ENCODE measurements at places on chromosomes 13 and 19.

DNA sequence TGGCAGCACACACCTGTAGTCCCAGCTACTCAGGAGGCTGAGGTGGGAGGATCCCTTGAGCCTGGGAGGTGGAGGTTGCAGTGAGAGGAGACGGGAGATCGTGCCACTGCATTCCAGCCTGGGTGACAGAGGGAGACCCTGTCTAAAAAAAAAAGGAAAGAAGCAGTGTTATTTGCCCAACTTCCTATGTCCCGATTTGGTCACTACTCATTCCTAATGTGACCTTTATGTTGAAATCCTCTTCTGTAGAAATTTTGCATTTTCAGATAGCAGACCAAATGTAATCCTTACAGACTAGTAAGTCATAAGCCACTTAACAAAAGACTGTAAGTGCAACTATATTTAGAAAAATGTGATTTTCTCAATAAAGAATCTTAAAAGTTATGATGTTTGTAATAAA lies 18.2 kb upstream of the STK24 start:
- no peak for DNase-seq

DNA sequence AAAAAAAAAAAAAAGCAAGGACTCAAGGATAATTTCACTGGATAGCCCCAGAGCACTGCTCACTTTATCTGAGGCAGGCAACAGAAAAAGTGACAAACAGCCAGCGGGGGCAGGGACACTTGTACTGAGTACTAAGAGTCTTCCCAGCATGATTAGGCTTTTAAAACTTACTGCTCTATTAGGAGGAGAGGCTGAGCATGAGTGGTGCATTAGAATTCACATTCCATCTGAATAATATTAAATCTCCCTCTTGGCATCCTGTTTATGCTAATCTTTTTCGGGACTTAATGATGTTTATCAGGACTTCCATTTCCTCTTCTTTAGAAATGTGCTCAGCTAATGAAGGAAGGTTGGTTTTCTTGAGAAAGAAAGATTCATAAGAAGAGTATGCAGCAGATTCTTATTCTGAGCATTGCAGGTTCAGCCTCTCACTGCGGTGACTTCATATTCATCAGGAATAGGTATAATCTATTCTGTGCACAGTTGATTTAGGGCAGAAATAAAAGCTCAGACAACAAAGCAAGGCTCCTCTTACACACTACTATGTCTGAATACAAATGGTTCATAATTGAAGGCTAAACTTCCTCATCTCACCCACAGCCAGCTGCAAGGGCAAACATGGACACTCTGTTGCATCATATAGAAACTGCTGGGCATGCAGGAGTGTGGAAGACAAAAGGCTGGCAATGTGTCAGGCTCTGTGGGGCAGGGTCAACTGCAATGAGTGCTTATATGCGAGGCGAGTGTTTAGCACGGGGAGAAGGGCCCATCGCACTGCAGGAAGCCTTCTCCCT lies 107.0 kb downstream of the KL start:
- DNase-seq = peak; percentile 21

- no peak for DNase-seq
These were observed 5.5 kb downstream of the ACTMAP start for GRCh38 chr19:40744554-40745401.

DNA sequence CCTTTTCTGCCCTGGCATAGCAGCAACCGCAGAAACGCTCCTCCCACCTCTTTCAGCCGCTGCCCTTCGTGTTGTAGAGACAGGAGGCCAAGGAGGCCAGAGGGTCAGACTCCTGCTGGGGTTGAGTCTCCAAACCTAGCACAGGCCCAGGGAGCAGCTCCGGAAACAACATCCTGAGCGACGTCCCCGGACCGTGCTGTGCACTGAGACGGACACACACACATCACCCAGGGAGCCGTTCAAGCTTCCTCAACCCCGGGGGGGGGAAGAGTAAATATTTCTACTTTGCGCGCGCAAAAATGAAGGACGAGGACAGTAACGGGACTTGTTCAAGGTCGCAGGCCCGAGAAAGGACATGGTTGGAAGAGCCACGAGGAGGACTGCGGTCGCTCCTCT lies 657 bp downstream of the ZNF550 start:
- peak; percentile 55 for DNase-seq

GRCh38 chr13:96993634-96994016 lies 651 bp downstream of the OXGR1 start:
- no peak for DNase-seq

DNA sequence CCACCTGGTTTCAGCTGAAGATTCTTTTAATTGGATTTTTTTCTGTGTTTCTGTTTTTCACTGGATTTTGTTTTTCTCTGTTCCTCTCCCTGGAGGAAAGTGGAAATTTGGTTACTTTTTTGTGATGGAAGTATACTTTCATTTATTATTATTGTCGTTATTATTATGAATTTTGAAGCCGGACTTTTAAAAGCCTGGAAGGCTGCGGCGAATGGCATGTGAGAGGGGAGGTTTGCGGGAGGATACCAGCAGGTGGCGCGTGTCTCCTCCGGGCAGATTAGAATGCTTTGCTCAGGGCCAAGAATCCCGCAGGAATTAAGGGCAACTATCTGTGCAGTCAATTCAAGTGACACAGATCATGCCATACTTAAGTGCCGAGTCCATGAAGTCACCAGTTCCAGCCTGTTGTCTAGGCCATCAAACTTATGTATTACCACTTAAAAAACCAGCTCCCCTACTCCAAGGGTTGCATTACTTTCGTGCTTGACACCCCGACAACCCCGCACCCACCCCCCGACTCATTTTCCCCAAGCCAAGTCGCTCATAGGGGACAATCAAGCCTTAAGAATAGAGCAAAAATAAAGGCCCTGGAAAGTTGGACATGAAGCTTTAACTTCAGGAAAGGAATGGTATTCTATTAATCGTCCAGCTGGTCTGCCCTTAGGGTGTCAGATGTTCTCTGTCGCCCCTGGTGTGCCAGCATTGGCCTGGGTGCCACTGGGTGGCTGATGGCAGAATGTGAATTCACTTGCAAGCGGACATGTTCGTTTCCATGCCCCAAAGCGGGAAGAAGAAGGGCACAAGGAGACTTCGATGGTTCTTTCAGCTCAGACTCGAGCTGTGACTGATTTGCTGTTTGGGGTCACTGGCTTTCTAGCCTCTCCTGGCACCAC lies 1.3 kb upstream of the LRCH1 start:
- peak; percentile 87 for DNase-seq

DNA sequence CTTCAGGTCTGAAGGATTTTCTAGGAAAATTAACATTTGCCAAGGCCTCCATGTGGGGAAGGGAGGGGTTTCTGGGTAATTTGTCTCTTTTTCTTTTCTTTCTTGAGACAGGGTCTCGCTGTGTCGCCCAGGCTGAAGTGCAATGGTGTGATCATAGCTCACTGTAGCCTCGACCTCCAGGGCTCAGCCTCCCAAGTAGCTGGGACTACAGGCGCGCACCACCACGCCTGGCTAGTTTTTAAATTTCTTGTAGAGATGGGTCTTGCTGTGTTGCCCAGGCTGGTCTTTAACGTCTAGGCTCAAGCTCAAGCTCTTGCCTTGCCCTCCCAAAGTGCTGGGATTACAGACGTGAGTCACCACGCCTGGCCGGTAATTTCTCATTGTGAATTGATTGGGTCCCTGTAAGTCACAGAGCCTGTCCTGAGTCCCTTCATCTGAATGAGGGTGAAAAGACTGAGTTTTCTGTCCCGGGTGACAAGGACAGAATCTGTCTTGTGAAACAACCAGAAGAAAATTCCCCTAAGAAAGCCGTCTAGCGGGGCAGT lies 10.0 kb upstream of the SPC24 start:
- DNase-seq = no peak

- DNase-seq = peak; percentile 48
These were observed 609 bp downstream of the ZAR1L start for GRCh38 chr13:32314271-32315237.

- DNase-seq = peak; percentile 35
These were observed 153.5 kb upstream of the KLF12 start for GRCh38 chr13:74287724-74288169.

GRCh38 chr13:101398191-101398590 lies 18.1 kb downstream of the NALCN start:
- DNase-seq = no peak

DNA sequence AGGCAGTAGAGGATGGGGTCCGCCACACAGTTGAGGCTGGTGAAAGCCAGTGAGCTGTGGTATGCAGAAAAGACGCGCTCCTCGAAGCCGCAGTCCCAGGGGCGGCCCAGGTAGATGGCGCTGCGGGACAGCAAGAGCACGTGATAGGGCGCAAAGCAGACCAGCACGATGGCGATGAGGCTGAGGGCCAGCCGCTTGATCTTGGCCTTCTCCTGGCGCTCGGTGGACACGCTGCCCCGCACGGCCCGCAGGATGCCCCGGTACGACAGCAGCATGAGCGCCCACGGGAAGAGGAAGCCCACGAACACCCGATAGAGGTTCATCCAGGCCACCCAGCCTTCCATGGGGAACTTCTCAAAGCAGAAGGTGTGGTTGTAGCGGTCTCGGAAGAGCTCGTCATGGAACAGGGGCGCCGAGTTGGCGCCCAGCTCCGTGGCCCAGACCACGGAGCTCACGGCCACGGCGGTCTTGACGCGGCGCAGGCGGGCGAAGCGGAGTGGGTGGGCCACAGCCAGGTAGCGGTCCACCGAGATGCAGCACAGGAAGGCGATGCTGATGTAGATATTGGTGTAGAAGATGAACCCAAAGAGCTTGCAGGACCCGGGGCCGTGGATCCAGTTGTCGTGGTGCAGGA lies 6.5 kb upstream of the OPA3 start:
- peak; percentile 39 for DNase-seq

DNA sequence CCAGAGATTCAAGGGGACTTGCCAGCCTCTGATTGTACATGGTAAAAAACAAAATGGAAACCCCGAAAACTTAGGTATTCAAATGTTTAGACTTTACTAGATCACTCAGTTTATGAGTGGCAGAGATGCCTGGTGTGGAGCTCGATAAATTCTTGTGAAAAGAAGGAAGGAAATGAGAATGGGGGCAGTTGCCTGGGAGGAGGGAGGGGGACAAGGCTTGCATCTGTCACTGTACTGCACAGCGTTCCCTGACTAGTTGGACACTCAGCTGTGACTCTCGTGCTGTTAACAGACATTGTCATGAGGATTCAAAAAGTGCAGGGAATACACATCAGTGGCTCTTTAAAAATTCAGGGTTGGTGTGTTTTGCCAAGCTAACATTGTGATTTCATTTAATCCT lies 232.9 kb downstream of the ZIC5 start:
- DNase-seq = no peak

DNA sequence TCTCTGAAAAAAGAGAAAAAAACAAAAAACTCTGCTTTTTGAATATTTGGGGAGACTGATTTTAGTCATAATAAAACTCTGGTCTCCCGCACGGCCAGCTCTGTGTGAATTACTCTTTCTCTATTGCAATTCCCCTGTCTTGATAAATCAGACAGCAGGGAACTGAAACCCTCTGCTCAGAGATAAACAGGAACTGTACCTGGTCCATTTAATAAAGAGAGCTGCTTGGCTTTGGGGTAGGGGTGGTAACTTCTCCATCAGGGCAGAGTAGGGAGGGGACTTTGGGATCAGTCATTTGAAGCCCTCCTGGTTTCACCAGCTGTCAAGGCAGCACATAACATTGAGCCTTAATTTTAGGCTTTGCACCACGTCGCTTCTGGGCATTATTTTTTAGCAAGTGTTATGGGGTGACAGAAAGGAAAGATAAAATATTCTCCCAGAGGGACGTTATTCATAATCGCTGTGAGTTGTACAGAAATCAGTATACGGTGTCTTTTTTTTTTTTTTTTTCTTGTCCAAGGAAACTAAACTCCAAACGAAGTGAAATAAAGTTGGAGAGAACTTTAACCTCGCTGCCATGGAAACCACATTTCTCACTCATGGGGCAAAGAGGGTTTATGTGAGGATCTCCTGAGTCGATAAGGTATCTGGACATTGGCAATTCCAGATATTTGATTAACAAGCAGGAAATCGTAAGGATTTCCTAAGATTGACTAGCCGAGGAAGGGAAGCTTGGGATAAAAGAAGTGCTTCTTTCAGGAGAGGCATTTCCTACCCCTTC lies 99.0 kb upstream of the MRI1 start:
- no peak for DNase-seq

GRCh38 chr19:799076-799881 lies 2.0 kb downstream of the PTBP1 start:
- DNase-seq = no peak

DNA sequence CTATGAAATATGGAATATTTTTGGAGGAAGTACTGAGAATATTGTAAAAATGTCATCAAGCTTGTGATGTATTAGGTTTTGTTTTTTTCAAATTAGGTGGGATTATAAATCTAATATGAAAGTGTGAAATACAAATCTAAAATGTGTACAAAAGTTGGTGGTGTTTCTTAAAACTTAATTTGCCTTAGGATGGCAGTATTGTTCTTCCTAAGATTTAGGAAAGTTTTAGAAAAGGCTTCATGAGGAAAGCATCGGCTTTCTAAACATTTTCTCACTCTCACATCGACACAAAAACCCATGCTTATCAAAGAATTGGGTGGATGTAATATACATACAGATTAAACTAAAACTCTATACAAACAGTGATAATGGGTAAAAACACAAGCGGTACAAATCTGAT lies 972.0 kb upstream of the PCDH20 start:
- no peak for DNase-seq

DNA sequence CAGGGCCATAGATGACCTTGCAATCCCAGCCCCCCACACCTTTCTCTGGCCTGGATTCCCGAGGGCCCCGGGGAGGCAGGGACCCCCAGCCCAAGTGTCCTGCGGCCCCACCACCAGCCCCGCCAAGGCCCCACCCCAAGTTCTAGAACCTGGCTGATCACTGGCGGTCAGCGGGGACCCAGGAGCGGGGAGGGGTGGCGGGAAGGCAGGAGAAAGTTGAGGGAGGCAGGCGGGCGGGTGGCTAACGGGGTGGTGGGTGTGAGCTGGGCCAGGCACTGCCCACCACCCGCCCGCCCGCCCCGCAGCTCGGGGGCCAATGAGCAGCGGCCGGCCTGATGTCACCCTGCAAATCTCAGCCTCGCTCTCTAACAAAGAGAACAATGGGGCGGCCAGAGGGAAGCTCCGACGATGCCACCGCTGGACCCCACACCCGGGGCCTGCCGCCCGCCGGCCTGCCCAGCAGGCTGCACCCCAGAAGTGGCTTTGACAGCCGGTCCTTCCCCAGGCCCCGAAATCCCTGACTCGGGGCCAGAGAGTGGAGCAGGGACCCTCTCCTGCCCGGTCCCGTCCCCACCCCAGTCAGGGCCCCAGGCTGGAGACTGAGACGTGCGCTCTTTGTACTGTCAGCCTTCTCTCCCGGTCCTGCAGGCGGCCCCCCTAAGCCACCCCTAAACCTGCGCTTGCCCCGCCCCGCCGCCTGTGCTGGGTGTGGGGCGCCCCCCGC lies 1.6 kb downstream of the MEX3D start:
- peak; percentile 96 for DNase-seq

GRCh38 chr19:3609779-3610719 lies 3.4 kb upstream of the TBXA2R start:
- no peak for DNase-seq

DNA sequence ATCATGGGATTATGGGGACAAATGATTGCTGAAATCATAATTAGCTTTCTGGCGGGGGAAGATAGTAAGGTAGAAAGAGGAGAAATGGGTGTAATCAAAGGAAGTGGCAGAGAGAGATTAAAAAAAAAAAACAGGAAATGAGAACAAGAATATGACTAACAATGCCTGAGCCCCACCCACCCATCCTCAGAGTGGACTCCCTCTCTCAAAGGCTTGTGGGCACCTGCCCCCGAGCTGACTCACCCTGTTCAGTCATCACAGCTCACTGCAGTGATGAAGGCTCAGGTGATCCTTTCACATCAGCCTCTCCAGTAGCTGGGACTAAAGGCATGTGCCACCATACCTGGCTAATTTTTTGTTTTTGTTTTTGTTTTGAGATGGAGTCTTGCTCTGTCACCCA lies 26.4 kb upstream of the TPT1 start:
- peak; percentile 81 for DNase-seq

All from GM03348 (cell line).